ENCODE measurements at places on chromosomes 13 and 19.

- no peak for DNase-seq
Measured at GRCh38 chr19:14768001-14768400, 10.4 kb downstream of the ADGRE2 start.

GRCh38 chr13:110391273-110391672 is 84.2 kb downstream of the COL4A2 start:
- DNase-seq, result no peak

DNA sequence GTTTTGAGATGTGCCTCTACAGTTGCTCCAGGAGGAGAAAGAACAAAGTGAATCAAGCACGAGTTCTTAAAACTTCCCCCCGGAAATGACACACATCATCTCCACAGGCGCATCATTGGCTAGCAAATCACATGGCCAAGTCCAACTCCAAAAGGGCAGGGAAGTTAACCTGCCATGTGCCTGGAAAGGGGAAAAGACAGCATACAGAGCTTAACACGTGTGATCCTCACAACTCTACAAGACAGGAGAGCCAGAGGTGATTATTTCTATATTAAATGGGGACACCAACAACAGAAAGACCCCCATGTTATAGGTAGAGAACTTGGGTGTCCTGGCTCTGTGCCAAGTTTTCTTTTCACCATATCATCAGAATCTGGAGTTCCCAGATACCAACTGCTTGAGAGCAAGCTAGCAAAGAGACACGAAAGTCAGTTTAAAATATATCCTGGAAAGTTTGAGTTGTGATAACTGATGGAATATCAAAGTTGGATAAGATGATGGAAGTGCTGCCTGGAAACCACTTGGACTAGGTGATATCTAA is 871.1 kb downstream of the UQCRFS1 start:
- DNase-seq, result no peak

GRCh38 chr13:99004978-99005377 is 27.1 kb upstream of the DOCK9 start:
- DNase-seq, result no peak

DNA sequence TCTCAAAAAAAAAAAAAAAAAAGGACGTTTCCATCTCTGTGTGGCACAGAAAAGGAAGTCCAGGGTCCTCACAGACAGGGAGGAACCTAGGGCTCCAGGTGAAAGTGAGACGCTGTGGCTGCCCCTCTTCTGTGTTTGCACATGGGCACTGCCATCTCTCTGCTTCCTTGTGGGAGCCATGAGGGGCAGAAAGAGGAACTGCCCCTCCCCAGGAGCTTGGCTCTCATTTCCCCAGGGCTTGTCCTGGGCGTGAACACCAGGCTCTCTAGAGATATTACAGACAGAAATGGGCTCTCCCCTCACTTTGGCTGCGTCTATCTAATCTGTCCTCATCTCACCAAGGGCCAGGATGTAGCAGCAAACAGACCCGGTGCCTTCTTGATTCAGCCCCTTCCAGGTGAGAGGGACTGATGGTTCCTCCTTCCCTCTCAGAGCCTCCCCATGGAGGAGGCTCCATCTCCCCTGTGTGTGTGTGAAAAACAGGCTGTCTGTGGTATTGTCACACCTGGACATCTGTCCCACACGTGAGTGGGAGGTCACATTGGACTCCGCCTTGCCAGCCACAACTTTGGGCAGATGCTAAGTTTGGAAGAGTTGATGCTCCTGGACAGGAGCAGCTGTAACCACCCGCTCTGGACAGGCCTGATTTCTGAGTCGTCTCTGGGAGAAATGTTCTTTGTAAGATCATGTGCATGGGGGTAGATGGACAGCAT is 840 bp upstream of the LILRA4 start:
- DNase-seq, result no peak

DNA sequence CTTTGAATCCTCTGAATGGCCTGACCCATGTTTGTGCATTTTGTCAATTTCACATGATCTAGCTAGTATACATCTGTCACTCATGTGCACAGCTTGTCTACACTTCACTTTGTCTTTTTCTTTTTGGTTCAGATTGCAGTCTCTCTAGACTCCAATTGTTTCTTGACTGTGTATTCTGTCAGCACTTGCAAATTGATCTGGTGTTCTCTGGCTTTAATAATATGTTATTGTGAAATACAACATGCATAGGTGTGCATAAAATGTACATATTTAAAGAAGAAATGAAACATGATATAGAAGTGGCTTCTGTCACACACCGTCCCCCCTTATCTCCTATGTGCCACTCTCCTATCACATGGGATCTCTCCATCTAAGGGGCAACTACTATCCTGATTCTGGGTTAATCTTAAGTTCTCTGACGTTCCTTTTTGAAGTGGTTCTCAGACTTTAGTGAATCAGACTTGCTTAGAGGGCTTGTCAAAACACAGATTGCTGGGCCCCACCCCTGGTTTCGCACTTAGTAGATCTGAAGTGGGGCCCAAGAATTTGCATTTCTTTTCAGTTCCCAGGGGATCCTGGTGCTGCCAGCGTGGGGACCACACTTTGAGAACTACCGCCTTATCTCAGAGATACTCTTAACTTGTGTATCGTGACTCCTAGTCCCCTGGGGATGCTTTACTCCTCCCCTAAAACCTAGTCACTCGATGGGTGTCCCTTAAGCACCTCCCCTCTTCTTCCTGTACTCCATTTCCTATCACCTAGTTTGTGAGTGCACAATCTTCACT is 5.8 kb downstream of the KRTDAP start:
- DNase-seq, result no peak

- no peak for DNase-seq
Measured at GRCh38 chr19:39544226-39544903, 4.4 kb upstream of the EID2 start.

DNA sequence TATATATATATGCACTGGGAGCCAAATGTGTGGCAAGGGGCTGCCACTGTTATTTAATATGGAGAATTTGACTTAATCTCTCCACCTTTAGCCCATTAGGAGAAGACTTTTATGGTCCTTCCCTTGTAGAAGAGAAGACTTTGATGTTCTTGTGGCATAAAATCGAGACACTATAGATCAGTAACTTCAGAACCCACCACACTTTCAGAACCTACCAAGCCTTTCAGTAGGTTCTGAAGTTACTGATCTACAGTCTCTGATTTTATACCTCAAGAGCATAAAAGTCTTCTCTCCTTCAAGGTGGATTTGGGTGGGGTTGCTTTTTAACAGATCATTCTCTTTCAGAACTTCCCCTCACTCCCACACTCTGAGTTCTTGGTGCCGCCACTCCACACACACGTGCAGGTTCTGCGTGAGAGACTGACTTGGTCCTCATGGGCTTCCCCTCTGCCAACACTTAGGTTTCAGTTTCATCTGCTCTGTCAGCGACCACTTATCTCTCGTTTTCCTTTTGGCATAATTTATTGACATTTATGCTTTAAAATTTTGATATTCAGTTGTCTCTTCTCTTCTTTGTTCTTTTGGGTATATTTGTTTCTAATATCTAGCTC is 213.4 kb upstream of the PCDH17 start:
- DNase-seq, result no peak

- no peak for DNase-seq
Measured at GRCh38 chr13:55815458-55816033, 1325.2 kb upstream of the PRR20A start.

- peak; percentile 34 for DNase-seq
Measured at GRCh38 chr19:58001895-58002369, 688 bp downstream of the ZNF606 start.

DNA sequence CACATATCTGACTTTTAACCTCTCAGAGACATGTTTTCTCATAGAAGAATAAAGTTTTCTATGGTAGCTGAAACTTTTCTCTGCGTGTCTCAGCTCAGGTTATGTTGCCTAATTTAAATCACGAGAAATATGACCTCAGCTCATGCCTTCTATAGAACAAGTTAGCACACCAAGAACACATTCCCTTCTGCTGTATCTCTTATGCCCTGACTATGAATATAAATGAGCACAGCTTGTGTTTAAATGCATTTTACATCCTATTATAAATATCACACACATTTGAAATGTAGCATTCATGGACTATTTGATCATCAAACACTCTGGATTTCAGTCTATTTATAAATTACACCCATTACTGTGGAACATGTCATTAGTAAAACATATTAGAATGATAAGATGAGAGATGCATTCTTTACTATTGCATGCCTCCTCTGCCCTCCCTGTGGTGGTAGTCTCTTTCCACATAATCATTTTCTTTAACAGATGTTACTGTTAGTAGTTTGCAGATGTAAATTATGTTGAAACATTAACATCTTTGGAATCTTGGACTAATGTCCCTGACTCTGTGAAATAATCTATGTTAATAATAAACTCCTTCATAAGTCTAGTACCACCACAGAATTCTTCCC is 2044.9 kb upstream of the PCDH20 start:
- DNase-seq, result no peak

DNA sequence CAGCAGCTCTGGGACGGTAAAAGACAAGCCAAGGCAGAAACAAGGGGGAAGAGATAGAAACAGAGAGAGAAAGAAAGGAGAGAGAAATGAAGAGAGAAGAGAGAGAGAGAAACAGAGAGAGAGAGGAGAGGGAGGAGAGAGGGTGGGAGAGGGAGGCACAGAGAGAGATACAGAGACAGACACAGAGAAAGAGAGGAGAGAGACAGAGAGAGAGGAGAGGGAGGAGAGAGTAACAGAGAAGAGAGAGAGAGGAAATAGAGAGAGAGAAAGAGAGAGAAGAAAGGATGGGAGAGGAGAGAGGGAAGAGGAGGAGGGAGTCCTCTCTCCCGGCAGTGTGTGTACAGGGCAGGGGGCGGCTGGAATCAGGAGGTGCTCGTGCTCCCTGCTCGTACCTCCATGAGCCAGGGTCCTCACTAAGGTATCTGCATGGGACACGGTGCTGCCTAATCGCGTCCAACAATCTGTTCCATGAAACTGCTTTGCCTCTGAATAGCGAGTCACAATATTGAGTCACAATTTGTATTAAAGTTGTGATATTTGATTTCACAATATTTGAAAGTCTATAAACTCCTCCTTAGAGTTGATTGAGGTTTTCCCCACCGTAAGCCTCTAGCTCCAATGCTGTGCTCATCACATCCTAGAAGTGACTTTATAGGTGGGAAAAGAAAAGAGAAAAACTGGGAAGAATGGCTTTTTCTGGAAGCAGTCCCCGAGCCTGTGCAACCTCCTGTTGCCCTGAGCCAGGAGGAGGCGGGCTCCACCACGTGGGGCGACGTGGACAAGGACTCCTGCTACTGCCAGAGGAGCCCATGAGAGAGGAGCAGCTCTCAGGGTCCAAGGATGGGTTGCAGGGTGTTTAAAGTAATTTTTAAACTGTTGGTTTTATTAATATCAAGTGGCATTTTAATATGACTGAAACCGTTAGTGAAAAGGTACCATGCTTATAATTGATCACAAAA is 81.7 kb upstream of the ARHGEF7 start:
- DNase-seq, result no peak

DNA sequence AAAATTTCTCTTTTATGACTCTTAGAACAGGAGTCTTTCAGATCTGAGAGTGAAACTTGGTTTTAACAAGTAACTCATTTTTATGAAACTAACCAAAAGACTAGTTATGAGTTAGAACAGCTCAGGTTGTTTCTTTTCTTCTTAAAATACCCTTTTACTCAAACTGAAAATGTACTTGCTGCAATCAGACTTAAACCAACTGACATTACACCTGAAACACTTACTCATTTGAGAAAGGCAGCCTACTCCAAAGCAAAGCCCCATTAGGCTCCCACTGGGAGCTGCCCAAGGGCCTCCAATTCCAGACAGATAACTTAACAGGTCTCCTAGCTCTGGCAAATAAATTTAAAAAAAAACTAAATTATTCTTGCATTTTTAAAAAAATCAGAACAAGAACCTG is 3.6 kb downstream of the FOXO1 start:
- no peak for DNase-seq

DNA sequence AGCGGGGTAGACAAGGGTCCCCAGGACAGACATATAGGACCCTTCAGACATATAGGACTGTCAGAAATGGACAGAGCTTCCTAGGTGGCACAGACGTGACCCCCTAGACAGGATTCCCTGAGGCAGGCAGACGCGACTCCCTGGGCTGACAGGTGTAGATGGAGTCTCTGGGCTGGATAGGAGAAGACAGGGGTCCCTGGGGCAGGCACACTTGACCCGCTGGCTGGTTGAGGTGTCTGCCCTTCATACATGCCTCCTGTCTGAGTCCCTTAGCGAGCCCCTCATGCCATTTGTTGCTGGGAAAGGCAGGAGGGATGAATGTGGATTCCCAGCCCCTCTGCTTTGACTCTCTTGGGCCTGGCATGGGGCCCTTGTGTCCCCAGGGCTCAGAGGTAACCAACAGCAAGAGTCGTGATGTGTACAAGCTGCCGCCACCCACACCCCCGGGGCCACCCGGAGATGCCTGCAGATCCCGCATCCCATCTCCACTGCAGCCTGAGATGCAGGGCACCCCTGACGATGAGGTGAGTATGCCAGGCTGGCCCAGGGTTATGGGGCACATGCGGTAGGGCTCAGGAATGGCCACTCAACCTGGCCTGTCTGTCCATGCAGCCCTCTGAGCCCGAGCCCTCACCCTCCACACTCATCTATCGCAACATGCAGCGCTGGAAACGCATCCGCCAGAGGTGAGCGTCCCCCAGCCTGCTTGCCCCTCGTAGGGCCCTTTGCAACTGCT is 3.0 kb downstream of the HSPB6 start:
- no peak for DNase-seq

- no peak for DNase-seq
Measured at GRCh38 chr13:27228131-27228530, 23.2 kb upstream of the RPL21 start.

- DNase-seq, result no peak
Measured at GRCh38 chr19:43507880-43508279, 3.3 kb upstream of the PHLDB3 start.

- no peak for DNase-seq
Measured at GRCh38 chr13:21898459-21898858, 227.6 kb downstream of the FGF9 start.

- DNase-seq, result no peak
Measured at GRCh38 chr13:86945584-86945983, 725.6 kb upstream of the SLITRK5 start.

DNA sequence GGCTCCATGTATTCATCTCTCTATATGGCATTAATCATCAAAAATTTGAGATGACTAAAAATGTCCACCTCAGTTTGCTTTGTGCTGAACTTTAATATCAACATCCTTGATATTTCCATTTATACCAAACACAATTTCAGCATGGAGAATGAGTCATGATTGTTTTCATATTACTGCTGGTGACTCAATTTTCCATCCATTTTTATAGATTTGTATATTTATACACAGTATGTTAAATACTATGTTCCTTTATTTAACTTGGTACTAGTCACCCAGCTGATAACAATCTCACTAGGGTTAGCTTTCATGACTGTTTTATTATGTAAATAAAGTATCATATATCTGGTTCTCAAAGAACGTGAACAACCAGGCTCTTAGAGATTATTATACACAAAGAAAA is 1255.1 kb downstream of the SLITRK1 start:
- no peak for DNase-seq

- no peak for DNase-seq
Measured at GRCh38 chr13:32781906-32782305, 195.7 kb downstream of the PDS5B start.

Measured in colonic mucosa (tissue), 4 donors.